ENCODE measurements at places on chromosomes 1 and 21. TPM values are rescaled to one million over a fixed set of nuclear protein-coding genes. Genes with fewer than 3 reads are reported as not detected.

The OLIG1 gene
- polyA plus RNA-seq: not detected

The MFAP2 gene
- 0.43 TPM for polyA plus RNA-seq

The ELF3 gene
- polyA plus RNA-seq: not detected

The NAXE gene
- 121 TPM for polyA plus RNA-seq

The RABGAP1L gene
- 88.6 TPM for polyA plus RNA-seq

The C1orf53 gene
- not detected for polyA plus RNA-seq

The SERTAD4 gene
- polyA plus RNA-seq: not detected

The OR2L13 gene
- polyA plus RNA-seq: 0.39 TPM

The MNDA gene
- polyA plus RNA-seq: 25.4 TPM

The SLC44A3 gene
- not detected for polyA plus RNA-seq

The PTAFR gene
- 14.6 TPM for polyA plus RNA-seq

The RIMKLA gene
- not detected for polyA plus RNA-seq

The IVL gene
- polyA plus RNA-seq: not detected

The LRRC7 gene
- polyA plus RNA-seq: not detected

The SLC1A7 gene
- polyA plus RNA-seq: not detected
